Body of pancreas (tissue), 4 donors: ENCODE measurements at places on chromosomes 12 and 14.

GRCh38 chr12:5581019-5581418 is 149.1 kb downstream of the NTF3 start:
- H3K4me3 ChIP-seq: no peak overlapping the region
- DNase-seq: no peak
- no peak overlapping the region for H3K27ac ChIP-seq
- no peaks in the 10 kb centered on the region for H3K27me3 ChIP-seq

DNA sequence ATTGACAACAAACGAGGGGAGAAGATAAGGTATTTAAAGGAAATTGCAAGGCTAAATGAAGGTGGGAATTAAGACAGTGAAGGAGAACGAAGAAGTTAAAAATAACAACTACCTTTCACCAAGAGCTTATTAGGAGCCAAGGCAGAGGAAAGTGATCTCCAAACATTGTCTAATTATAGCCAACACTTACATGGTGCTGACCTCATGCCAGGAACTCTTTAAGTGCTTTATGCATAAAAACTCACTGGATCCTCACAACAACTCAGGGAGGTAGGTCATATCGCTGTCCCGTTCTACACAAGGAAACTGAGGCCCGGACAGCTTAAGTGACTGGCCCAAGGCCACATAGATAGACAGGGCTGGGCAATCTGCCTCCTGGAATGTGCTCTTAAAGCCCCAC is 19.5 kb downstream of the TAMALIN start:
- H3K4me1 ChIP-seq: peaks cover 33% of the 10 kb centered on the region
- no peak overlapping the region for H3K4me3 ChIP-seq
- no peaks in the 10 kb centered on the region for H3K27me3 ChIP-seq
- no peak overlapping the region for H3K27ac ChIP-seq
- no peak for DNase-seq
- no peaks in the 10 kb centered on the region for H3K36me3 ChIP-seq

GRCh38 chr14:74973003-74973653 is 17.7 kb upstream of the PGF start:
- no peak overlapping the region for H3K27ac ChIP-seq
- no peak overlapping the region for H3K4me3 ChIP-seq
- DNase-seq: no peak
- no peaks in the 10 kb centered on the region for H3K4me1 ChIP-seq
- no peaks in the 10 kb centered on the region for H3K27me3 ChIP-seq

GRCh38 chr14:64705381-64706118 is 1.3 kb downstream of the PLEKHG3 start:
- H3K27ac ChIP-seq: peak overlapping the region; percentile 84
- DNase-seq: peak; percentile 39

DNA sequence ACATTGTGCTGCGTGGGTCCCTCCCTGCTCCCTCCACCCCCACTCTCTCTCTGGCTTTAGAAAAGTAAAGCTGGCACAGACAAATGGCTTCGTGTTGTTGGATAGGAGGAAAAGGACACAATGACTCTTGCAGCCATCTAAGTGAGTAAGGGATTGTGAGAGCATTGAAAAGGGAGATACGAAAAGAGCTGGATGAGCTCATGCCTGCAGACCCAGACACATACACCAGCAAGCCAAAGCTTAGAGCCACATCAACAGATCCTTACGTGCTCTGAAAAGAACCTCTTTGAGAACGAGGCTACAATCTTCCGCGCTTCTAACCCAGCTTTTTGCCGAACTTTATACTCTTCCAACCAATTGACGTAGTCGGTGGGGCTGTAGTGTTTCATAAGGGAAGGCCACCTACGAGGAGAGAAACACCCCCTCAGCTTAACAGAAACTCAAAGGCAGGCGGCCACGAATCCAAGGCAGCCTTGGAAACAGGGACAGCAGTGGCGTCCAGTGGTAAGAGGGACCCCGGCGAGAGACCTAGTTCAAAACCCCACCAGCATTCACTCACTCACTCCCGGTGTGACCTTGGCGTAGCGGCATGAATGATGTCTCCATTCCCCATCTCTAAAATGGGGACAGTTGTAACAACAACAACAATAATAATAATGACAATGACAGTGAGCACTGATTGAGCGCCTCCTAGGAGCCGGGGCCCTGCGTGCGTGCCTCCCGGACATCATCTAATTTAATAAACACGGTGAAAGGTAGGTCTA is 1.1 kb downstream of the FBXO21 start:
- H3K36me3 ChIP-seq: no peaks in the 10 kb centered on the region
- peaks cover 17% of the 10 kb centered on the region for H3K4me1 ChIP-seq
- H3K4me3 ChIP-seq: peak overlapping the region; percentile 59

DNA sequence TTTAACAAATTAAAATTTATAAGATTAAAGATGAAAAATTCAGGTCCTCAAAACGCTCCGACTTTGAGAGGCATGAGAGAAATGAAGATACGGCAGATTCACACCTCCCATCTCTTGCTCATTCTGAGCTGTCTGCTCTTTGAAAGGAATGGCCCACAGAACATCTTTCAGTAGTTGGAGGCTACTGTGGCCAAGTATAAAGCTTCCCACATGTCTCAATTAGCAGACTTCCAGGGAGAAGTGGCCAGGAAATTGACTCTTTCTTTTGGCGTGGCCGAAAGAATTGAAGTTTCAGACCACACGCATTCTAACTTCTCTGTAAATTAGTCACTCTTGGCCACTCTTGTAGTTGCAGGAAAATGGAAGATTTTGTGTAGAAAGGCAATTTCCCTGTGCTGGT is 129.2 kb downstream of the DIP2B start:
- no peak overlapping the region for H3K27ac ChIP-seq
- peaks cover 29% of the 10 kb centered on the region for H3K4me1 ChIP-seq
- no peaks in the 10 kb centered on the region for H3K36me3 ChIP-seq

GRCh38 chr12:86194721-86195120 is 61.5 kb downstream of the MGAT4C start:
- no peaks in the 10 kb centered on the region for H3K36me3 ChIP-seq
- no peak for DNase-seq
- H3K4me3 ChIP-seq: no peak overlapping the region
- H3K27me3 ChIP-seq: no peaks in the 10 kb centered on the region

GRCh38 chr12:26572137-26572536 is 260.9 kb downstream of the ITPR2 start:
- no peak overlapping the region for H3K27ac ChIP-seq
- peaks cover 2% of the 10 kb centered on the region for H3K36me3 ChIP-seq
- no peak overlapping the region for H3K4me3 ChIP-seq
- no peaks in the 10 kb centered on the region for H3K27me3 ChIP-seq
